ENCODE measurements at places on chromosomes 2 and 18. TPM values are rescaled to one million over a fixed set of nuclear protein-coding genes. Genes with fewer than 3 reads are reported as not detected.
A peak's percentile ranks its signal among the peaks of the same experiment; 100 is the strongest.

DNA sequence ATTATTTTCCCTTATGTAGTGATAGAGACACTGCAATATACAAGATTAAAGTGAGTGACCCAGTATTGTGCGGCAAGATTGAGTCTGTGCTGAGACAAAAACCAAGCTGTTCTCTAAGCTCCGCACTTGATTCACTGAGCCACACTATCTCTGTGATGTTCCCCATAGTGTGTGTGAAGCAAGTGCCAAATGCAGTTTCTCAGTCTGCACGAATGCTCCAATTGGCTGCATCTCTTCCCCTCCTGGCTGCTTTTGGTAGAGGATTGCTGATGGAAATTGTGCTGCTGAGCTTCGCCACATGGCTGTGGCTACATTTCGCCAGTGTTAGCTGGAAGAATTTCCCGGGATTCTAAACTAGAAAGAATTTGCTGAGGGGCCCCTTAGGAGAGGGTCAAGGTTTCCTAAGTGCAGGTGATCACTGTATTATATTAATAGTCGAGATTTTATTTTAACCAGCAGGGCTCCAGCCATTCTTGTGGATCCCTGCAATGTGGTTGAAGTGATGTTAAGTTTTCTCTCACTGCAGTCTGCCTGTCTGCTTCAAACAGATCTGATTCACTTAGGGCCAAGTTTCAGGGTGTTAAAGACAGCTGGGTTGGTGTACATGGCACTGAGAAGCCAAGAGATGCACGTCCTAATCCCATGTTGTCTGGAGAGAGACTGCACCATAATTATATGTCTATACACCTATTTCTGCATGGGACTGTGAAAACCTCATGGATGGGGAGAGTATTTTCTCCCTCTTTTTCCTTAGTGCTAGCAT, 317.2 kb downstream of the DCC start:
- no peak for DNase-seq

DNA sequence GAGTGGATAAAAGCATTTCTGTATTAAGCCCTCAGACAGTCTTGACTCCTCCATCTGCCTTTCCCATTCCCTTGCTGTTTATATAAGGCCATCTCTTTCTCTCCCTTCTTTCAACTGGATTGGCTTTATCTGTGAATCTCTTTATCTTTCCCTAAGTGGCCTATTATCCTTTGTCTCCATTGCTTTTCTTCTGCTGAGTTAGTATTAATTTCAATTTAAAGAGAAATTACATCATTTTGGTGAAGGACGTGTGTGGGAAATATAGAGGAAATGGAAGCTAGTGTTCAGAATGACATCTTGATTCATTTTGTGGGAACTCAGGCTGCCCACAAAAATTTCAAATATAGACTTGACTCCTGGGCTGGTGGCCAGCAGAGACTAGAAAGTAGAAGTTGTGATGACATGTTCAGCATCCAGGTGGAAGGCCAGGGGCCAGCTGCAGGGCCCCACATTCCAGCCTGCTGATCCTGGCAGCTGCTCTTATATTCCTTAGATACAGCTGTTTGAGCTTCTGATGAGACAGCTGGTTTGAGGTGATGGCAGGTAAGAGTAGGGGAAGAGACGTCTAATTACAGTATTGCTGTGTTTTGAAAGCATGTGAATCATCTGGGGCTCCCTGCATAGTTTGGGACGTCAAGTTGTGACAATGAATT, 52.3 kb downstream of the DIS3L2 start:
- peak; percentile 21 for DNase-seq

GRCh38 chr2:241935314-241935713, 65.8 kb downstream of the RTP5 start:
- peak; percentile 37 for DNase-seq

- DNase-seq: no peak
These were observed 3.7 kb downstream of the NFATC1 start for GRCh38 chr18:79399275-79400081.

DNA sequence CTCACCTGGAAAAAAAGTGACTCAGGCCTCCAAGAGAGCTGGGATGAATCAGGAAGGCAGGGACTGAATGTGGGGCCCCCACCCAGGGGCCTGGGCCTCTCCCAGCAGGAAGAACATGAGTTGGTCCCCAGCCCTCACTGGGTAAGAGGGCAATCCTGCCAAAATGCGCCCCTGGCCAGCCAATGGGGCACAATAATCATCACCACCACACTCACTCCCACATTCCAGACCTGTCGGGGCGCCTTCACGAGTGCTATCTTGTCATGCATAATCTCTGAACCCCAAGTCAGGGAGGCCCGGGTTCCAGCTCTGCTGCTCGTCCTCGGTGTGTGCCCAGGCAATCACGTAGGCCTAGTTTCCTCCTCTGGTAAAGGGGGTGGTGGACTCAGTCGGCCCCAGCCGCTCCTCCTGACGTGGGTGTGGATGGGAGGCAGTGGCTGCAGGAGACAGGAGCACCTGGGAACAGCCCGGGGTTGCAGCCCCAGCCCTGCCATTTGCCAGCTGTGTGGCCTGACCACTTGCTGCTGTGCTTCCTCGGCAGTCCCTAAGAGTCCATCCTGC, 115.1 kb downstream of the CYP26B1 start:
- DNase-seq: no peak

GRCh38 chr2:223460774-223461211, 141.4 kb downstream of the SCG2 start:
- peak; percentile 75 for DNase-seq

- no peak for DNase-seq
These were observed 13.7 kb downstream of the RAPGEF4 start for GRCh38 chr2:172749388-172749787.

DNA sequence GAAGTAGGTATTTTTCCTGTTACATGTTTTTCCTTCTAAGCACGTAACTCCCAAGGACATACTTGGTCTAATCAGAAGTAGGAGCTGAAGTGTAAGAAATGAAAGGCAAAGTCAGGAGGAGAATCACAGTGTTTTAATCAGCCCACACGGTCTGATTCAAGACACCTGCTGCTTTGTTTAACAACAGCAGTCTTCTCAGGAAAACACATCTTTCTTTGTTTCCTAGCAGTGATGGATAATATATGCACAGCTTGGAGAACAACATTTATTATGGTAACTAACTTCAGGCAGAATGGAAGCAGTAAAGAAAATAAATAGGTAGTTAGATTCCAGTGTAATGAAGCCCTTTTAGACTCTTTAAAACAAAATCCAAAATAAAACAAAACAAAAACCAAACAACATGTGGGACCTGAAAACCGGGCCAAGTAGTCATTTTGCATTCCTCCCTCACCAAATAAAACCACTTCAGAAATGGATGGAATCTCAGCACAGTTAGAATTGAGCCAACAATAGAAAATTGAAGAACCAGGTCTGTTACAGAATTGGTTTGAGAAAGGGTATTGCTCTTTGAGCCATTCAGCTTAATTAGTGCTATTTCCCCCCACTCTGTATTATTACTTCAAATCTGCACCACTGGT, 61.1 kb upstream of the UGP2 start:
- no peak for DNase-seq

- DNase-seq: no peak
These were observed 236.8 kb downstream of the DYSF start for GRCh38 chr2:71689968-71690834.

- DNase-seq: no peak
These were observed 132.8 kb upstream of the DOK6 start for GRCh38 chr18:69267895-69268294.

GRCh38 chr2:126639276-126639675, 16.7 kb upstream of the GYPC start:
- DNase-seq: no peak

GRCh38 chr2:61969376-61969775, 63.9 kb downstream of the COMMD1 start:
- peak; percentile 24 for DNase-seq

GRCh38 chr2:44348400-44348799, 12.9 kb downstream of the PREPL start:
- DNase-seq: no peak

DNA sequence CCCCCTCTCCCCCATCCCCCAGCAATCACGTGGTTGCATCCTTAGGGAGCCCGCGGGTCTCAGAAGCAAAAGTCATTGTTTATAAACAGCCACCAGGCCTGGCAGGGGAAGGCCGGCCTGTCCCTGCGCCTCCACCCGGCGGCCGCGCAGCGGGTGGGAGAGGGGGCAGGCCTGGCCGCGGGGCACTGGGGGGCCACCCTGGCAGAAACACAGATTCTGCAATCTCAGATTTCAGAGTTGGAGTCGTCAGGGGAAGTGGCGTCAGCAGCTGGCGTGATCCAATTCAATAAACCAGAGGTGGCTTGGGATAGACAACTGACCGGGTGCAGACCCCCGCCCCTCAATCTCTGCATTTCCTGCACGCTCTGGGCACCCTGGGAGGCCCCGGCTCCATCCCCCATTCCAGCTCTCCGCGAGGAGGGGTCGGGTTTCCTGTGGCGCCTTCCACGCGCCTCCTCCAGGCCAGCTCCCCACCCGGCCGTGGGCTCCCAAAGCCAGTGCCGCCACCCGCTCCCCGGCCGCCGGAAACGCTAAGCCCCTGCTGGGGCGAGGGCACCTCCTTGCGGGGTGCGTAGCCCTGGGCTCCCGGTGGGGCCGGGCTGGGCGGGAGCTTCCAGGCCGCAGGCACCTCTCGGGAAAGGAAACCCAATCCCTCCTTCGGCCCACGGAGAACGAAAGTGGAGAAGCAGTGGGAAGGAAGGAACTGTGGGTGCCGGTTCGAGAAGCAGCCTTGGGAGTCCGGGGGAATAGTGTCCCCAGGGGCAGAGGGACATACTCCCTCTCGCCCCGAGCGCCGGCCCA, 1.1 kb downstream of the BIN1 start:
- peak; percentile 59 for DNase-seq

DNA sequence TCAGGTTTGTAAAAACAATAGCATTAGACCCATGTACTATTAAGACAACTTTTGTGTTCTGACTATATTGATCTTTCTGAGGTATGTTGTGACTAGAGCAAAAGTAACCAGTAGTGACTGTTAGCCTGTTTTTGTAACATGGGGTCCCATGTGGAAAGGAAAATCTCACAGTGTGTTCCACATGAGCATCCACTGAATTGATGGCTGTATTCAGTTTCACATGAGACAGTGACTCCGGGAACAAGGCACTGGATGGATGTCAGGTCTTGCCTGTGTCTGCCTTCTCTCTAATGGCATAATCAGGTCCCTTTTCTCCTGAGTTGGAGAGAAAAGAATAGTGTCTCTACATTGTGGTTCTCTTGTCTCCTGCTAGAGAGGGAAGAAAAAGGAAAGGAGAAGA, 27.5 kb downstream of the TMEM178A start:
- no peak for DNase-seq

DNA sequence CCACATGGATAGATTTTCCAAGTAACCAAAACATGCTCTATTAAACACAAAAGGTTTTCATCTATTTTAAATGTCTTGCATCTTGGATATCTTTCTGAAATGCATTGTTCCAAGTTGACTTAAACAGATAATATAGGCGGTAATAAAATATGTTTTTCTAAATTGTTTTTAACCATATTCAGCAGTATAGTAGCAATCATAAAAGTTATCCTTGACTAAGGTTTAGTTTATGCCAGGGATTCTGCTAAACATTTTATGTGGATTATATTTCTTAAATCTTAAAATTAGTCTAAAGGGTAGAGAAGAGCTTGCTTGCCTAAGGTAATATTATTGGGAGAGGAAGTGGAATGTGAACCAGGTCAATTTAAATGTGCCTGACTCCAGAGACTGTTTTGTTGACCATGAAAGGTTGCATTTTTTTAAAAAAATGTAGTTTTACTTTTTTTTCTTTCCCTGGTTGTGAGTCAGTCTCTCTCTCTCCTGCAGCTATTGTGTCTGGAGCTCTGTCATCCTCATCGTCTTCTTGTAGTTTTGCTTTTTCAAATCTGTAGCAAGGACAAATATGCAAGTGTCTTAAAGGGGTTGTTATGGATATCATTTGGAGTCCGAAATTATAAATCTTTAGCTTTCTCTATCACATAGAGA, 309.1 kb upstream of the COL3A1 start:
- no peak for DNase-seq

GRCh38 chr2:101577173-101577572, 102.3 kb upstream of the RFX8 start:
- DNase-seq: no peak

DNA sequence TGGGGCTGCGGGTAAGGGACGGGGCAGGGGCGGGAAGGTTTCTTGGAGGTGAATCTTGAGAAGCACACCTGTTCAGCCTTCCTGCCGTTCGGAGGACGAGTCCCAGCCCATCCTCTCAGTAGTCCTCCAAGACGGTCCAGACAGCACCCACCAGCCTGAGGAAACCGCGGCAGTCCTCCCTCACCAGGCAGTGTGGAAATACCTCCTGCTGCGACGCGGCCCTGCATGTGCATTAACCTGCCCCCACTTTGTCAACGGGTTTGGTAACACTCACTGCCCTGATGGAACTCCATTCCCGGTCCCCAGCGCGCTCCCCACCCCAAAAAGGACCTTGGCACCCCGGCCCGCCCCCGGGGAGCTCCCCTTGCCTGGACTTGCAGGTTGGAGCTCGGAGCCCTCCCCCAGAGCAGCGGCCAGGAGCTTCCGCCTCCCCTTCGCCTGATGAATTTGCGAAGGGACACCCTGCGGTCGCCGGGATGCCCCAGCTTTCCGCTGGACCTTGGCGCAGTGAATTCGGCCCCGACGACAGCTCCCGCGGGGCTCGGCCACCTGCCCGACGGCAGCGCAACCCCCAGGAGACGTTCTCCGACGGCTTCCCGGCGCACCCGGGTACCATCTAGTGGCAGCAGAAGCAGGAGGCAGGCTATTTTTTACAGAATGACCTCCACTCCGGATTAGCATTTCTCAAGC, 31.5 kb downstream of the ACVR1C start:
- peak; percentile 33 for DNase-seq

GRCh38 chr2:112811276-112811831, 25.2 kb downstream of the IL1B start:
- DNase-seq: peak; percentile 40

- no peak for DNase-seq
These were observed 23.3 kb downstream of the SKA1 start for GRCh38 chr18:50398099-50398498.

Gene UGT1A10
- not detected for total RNA-seq

Gene OXER1
- 0.46 TPM for total RNA-seq

Gene ANKRD44
- total RNA-seq: 22.2 TPM

Gene TCF23
- total RNA-seq: not detected

Gene LHCGR
- not detected for total RNA-seq

Gene CPS1
- total RNA-seq: 0.62 TPM

Gene CHRNG
- total RNA-seq: not detected

Gene EPHA4
- total RNA-seq: 34.4 TPM

Gene ICOS
- total RNA-seq: not detected

Gene TMEM163
- total RNA-seq: not detected

Gene SRD5A2
- total RNA-seq: not detected

Gene MAP3K19
- total RNA-seq: not detected

Gene IL1A
- 6.3 TPM for total RNA-seq

Gene LRP1B
- total RNA-seq: 11.0 TPM

Gene CNDP1
- total RNA-seq: not detected

Gene ASB3
- 18.7 TPM for total RNA-seq

Gene VWC2L
- total RNA-seq: not detected

Gene ONECUT2
- total RNA-seq: 1.2 TPM

Gene GCG
- not detected for total RNA-seq
